Sciatic nerve (tissue), 2 donors: ENCODE measurements at places on chromosomes 11 and 22.

DNA sequence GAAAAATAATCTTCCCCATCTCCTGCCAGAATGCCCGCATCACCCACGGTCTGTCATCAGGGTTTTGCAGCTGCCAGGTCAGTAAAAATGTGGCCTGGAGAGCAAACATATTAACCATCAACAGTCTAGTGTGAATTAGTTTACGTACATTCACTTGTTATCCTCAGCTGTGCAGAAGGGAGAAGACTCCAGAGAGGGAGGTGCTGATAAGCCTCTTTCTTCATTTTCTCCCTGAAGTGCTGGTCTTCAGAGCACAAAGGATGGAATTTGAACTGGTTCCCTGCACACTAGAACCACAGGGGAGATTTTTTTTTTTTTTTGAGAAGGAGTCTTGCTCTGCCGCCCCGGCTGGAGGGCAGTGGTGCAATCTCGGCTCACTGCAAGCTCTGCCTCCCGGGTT is 8.2 kb downstream of the FGF19 start:
- no peak for DNase-seq

- no peak for DNase-seq
These were observed 14.7 kb upstream of the MFRP start for GRCh38 chr11:119361056-119361787.

- no peak for DNase-seq
These were observed 23.0 kb upstream of the BARX2 start for GRCh38 chr11:129352676-129353075.

GRCh38 chr11:60658409-60658808 is 41.0 kb upstream of the MS4A8 start:
- DNase-seq: no peak

GRCh38 chr11:101860696-101861427 is 53.9 kb upstream of the CEP126 start:
- no peak for DNase-seq
